ENCODE measurements at places on chromosomes 6 and 20.

GRCh38 chr6:11140056-11140455 lies 28.5 kb upstream of the ERVFRD-1 start:
- DNase-seq: no peak

DNA sequence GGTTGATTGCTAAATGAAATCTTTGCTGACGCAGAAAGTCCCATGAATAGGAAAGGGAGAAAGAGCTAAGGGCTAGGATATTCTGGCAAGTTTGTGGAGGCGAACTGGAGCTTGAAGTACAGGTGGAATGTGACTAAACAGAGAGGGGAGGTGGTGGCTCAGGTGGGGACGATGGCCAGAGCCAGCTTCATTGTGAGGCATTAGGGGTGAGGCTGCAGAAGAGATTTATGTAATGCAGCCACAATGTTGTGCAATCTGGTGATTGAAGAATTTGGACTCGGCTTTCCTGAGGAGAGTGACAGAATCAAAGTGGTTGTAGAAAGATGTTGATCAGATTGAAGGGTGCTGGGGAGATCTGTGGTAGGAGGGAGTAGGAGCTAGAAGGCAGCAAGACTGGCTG lies 42.9 kb upstream of the SPACA1 start:
- DNase-seq: no peak

DNA sequence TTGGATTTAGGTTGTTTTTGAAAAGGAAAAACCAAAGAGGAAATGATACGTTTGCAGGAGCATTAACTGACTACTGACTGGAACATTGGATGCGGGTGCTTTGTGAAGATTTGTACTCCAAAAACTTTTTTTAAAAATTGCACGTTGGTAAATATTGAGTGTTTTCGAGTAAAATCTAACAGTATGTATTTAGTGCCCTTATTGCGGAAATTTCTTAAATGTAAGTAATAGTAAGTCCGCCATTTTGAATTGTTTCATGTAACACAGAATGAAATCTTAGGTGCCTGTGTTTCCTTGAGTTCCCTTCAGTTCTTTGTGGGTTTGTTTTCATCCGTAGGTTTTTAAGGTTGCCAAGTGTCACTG lies 15.2 kb upstream of the LIN28B start:
- no peak for DNase-seq

DNA sequence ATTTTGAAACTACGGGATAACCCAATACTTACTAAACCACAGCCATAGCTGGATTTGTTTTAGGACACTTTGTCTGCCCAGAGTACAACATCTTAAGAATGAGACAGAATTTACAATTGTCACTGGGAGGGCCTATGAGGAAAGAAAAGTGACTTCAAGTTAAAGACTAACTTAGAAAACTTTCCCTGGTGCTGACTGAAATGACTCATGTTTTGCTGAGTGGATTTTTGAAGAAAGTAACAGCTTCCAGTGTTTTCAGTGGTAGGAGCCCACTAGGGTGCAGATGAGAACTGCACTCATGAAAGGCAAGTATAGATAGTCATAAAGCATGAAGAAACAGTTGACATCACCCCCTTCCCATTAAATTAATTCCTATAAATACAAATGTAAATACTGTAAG lies 988.2 kb upstream of the MAP3K7 start:
- DNase-seq: no peak

GRCh38 chr6:134714113-134714512 lies 235.8 kb downstream of the ALDH8A1 start:
- DNase-seq: peak; percentile 19

- no peak for DNase-seq
Measured at GRCh38 chr20:25160467-25160866, 35.0 kb upstream of the ENTPD6 start.

GRCh38 chr20:8535403-8536261 lies 403.6 kb downstream of the PLCB1 start:
- DNase-seq: no peak

Data from DMS153 (cell line).